ENCODE measurements at places on chromosomes 3 and 15.

DNA sequence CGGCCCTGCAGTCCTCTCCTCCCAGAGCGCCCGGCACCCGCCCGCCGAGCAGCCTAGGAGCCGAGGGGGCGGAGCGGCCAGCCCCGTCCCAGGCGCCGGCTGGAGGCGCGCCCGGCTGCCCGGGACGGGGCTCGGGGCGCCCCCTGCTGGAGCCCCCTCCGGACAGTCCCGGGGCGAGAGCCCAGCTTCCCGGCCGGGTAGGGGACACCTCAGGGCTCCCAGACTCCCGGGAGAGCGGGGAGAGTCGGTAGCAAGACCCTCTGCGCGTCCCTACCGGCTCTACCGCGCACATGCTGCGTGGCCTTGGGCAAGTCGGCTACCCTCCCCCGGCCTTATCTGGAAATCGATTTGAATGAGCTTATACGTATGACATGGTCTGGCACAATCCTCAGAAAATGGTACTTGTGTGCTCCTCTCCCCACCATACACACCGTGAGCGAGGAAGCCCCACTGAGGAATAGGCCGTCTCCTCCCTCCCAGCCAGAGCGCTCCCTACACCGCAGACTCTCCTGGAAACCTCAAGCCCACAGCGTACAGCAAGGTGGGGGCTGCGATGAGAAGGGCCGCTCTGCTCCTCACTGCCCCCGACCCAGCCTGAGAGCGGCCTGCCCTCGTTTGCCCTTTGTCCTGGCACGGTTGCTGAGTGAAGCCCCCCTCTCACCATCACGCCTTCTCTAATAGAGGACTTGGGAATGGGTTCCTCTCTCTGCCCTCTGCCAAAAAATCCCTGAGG is at the start of gene DAPK2:
TSS of gene DAPK2 (minus strand) at position 65 of the 733 bp plus-strand sequence. CDS start 6,224 bp downstream, outside the sequence.
- DNase-seq: peak; percentile 24

- DNase-seq: no peak
Measured at GRCh38 chr3:132399054-132399929, 18.0 kb upstream of the DNAJC13 start.

- peak; percentile 91 for DNase-seq
Measured at GRCh38 chr3:3799173-3800079, at the start of gene LRRN1. LRRN1 (plus strand) TSS chr3:3799431; CDS start chr3:3844642, 45,211 bp downstream.

DNA sequence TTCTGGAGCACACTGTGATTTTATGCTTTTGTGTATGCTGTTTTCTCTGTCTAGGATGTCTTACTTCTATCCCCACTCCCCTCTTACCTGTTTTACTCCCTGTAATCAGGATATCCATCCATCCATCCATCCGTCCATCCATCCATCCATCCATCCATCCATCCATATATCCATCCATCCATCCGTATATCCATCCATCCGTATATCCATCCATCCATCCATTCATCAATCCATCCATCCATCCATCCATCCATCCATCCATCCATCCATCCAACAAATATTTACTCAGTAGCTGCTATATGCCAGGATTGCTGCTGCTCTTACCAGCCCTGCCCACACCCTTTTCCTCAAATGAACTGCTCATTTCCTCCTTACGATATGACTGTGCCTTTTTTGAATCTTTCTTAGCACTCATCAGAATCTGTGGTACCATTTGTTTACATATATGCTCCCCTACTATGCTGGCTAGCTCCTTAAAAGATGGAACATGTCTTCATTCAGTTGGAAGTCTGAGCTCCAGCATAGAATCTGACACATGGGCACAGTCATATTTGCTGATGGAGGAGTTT is 35.2 kb downstream of the USP13 start:
- no peak for DNase-seq

GRCh38 chr3:28130836-28131235 is 110.6 kb upstream of the CMC1 start:
- DNase-seq: no peak

GRCh38 chr15:90286678-90287077 is 21.2 kb downstream of the NGRN start:
- DNase-seq: peak; percentile 38

- DNase-seq: no peak
Measured at GRCh38 chr3:53501178-53501577, 6.8 kb downstream of the CACNA1D start.

DNA sequence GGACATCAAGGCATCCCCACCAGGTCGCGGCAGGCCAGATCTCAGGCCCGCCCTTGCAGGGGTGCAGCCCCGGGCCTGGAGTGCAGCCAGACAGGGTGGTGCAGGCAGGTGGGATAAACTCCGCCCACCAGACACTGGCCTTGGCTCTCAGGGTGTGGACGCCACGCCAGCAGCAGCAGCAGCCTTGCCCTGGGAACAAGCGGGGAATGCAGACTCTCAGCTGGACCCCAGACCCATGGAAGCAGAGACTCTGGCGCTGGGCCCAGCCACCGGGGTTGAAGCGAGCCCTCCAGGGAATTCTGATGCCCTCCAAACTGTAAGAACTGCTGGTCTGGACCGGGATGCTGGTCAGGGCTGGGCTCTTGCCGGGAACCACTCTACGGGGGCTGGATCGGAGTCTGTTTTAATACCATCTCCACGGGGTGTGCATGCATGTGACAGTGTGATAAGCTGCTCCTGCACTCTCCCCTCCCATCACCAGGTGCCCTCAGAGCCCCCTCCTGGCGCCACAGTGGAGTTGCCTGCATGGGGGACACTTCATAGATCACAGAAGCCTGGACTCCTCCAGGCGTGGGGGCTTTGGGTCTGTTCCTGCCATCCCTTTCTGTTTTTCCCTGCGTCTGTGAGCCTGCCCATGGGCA is 142.7 kb downstream of the NSMCE3 start:
- peak; percentile 21 for DNase-seq

DNA sequence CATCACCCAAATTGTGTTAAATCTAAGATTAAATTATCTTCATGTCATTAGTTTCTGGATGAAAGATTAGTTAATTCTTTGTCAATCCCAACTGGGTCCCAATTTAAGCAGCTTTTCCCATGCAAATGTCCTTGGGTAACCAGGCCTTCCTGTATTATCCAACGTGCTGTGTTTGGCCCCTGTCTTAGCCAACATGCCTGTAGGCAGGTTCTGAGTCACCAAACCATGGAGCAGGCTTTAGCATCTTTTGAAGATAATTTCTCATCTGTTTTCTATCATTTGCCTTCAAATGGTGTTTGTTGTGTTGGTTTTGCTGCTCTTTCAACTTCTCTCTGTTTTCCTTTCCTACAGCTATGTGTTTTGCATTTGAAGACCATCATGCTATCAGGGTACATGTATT is 216.2 kb downstream of the ITPR1 start:
- DNase-seq: no peak

DNA sequence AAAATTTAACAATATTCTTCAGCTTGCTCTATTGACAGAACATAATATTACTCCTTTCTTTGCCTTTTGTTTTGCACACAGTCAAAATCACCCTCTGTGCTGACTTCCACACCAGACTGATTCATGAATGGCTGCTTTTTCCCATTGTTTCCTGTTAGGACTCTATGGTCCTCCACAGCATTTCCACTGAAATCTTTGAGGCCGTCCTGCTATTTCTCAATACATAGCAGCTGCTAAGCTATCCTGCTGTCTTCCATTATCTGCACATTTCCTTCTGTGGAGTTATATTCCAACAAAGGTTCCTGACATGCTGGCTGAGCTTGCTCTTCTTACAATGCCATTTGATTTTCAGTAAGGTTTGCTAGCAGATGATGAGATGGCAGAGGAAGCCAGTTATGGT is 153.3 kb downstream of the EPHA3 start:
- DNase-seq: no peak

DNA sequence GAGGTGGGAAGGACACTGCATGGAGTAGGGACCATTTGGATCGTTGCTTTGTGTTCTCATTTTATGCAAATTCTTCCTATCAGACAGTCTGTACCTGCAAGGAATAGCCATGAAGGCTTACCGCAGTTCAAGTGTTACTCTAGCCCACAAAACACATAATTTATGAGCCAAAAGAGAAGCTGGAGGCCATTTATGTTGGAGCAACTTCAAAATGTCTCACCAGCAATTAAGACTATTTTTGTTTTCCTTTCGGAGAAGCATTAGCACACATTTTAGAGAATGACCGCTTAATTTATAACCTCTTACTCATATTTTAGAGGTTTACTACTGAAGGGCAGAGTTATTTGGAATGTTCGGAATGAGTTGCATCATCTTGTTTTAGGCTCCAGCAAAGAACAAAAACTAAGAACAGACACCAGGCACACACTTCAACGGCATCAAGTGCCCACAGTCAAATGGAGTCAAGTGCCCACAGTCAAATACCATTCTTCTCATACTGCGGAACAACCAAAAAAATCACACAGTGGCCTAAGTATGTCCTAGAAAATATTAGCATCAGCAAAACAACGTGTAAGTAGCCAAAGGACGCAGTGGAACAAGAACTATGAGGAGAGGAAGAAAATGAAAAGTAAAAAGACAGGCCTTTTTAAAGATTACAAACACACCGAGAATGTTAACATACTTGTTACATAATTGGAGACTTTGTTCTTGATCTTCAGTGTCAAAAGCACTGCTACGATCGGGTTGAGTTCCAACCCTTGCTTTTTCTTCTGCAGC is 17.5 kb upstream of the GOLGA8J start:
- DNase-seq: peak; percentile 29

DNA sequence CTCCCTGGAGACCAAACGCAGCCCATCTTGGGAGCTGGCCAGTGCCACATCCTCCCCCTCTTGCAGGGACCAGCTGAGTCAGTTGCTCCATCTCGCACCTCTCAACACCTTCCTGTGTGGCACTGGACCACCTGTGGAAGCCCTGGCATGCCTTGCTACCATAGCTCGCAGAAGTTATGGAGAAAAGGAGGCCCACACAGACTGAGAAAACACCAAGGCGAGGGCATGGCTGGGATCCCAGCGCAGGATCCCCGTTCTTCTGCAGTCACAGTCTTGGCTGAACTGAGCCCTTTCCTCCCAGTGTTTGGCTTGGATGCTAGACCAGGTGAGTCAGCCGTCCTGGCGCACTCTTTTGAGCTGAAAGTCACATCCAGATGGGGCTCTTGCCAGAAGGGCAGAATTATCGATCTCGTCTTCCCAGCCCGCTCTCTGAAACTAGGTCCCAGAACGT is 46.9 kb downstream of the CHRD start:
- no peak for DNase-seq

- DNase-seq: no peak
Measured at GRCh38 chr15:65071381-65071811, 3.6 kb upstream of the RASL12 start.

DNA sequence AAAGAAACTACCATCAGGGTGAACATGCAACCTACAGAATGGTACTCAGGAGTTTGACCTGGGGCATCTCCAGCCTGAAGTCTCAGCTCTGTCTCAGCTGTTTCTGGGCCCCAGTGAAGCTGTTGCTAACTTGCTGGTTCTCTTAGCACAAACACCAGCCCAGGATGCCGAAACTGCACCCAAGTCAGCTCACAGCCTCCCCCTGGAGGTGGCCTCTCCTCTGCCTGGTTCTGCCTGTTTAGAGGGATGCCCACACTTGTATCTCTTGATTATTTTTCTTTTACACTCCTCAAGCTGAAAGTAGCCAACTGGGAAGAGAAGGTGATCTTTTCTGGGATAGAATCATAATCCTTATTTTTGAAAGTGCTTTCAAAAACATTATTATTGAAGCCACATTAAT is 289.0 kb upstream of the RASGRP1 start:
- peak; percentile 14 for DNase-seq

DNA sequence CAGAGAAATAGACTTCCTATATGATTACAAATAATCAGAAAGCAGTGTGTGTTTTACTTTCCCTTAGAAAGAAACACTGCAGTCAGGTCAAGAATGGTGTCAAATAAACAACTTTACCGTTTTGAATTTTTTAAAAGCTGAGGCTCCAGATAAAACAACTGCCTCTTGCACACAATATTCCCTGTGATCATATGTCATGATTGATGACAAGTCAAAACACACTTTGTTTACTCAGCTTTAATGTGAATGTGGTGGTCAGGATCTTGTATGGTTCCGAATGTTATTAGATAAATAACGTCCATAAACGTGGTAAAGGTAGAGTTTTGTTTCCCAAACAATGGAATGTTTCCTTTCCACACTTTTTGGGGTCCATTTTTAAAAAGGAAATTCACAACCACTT is 428.4 kb upstream of the MDFIC2 start:
- DNase-seq: no peak

GRCh38 chr3:169090559-169090958 is 573.0 kb downstream of the MECOM start:
- DNase-seq: no peak

DNA sequence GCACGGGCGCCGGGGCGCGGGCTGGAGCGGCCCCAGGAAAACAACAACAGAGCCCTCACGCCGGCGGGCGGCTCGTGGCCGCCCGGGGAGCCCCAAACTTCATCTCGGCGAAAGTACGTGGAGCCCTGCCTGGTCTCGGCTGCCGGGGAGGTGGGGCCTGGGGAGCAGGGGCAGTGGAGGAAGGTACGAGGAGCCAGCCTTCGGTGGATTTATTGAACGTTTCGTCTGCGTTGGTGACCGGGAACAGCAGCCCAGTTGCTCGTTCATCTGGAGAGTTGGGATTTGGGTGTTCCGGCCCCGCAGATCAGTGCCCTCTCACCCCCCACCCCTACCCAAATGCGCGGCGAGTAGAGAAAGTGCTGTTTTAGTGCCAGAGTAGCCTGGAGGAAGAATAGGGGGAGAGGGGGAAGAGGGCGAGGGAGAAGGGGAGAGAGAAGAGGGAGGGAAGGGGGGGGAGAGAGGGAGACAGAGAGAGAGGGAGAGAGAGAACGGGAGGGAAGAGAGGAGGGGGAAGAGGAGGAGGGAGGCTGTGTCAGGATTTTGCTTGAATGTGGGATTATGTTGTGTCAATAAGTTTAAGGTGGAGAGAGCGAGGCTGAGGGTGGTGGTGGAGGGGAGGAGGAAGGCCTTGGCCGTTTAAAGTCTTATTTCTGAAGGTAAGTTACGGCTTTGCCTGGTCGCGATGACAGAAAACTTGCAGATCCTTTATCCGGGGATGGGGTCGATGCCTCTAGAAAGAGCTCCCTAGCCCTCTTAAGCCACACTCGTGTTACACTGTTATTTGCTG is 970 bp downstream of the BBX start:
- peak; percentile 74 for DNase-seq

- DNase-seq: no peak
Measured at GRCh38 chr3:4757575-4758248, 221.5 kb upstream of the BHLHE40 start.

GRCh38 chr3:172202797-172203196 is 163.4 kb downstream of the FNDC3B start:
- DNase-seq: no peak

DNA sequence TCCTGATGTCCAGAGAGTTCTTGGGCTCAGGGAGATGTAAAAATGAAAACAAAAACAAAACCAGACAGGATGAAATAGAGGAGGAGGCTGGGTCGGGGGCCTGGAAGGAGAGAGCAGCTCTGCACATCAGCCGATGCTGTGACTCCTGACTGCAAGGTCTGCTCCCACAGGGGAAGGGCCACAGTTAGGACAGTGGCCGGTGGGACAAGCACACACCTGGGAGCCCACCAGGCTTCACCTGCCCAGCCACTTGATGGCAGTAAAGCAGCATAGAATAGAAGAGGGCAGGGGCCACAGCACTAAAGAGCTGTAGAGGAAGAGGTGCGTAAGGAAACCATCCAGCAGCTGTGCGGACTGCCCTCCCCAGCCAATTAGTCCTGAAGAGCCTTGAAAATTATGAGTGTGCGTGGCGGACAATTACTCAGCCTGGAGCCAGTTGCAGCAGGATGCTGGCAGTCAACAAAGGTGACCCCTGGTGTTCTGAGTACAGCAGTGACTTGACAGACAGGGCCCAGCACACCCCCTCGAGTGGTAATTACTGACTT is 29.8 kb downstream of the ALS2CL start:
- DNase-seq: no peak
